ENCODE measurements at places on chromosomes 7 and 10. TPM values are rescaled to one million over a fixed set of nuclear protein-coding genes. Genes with fewer than 3 reads are reported as not detected.

GRCh38 chr10:74335501-74335900, 184.5 kb downstream of the ADK start:
- DNase-seq: peak; percentile 28

DNA sequence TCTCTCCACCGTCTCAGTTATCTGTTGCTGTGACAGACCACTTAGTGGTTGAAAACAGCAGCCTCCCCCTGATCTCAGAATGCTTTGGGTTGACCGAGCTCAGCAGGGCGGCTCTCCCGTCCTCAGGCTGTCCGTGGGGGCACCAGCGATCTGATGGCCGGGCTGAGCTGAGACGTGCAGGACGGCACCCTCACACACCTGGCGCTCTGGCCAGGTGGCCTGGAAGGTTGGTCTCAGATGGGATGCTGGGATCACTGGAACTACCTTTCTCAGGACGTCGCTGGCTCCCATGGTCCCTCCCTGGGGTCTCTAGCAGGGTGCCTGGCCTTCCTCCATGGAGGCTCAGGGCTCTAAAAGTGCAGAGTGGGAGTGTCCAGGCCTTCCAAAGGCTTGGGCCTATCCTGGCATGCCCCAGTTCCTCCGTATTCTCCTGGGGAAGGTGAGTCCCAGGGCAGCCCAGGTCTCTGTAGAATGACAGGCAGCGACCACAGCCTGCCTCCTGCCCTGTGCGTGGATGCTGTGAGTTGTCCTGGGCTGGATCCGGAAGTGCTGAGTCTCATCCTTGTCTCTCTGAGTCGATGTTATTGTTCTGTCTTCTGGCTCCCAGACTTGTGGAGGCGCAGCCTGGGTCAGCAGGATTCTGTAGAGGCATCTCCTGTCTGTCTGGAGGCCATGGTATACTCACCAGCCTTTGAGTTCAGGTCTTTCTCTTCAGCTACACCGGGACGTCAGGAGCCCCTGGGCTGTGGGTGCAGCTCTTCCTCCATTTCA, 12.2 kb upstream of the PWWP2B start:
- no peak for DNase-seq

DNA sequence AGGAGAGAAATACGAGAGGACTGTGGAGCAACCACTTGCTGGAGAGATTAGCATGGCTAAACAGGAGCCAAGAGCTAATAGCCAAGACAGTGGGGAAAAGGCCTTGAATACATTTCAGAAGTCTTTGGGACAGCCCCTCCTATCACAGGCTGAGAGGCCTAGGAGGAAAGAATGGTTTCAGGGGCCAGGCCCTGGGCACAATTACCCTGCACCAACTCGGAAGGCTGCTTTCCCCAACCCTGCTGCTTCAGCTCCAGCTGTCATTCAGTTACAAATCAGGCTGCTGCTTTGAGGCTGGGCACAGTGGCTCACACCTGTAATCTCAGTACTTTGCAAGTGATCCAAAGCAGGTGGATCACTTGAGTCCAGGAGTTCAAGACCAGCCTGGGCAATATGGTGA, 32.0 kb upstream of the SLC35G1 start:
- DNase-seq: no peak

The SLC29A3 gene
- 2.2 TPM for total RNA-seq

The CALCR gene
- total RNA-seq: under 0.01 TPM

The TIMM23B gene
- total RNA-seq: 20.7 TPM

DNA sequence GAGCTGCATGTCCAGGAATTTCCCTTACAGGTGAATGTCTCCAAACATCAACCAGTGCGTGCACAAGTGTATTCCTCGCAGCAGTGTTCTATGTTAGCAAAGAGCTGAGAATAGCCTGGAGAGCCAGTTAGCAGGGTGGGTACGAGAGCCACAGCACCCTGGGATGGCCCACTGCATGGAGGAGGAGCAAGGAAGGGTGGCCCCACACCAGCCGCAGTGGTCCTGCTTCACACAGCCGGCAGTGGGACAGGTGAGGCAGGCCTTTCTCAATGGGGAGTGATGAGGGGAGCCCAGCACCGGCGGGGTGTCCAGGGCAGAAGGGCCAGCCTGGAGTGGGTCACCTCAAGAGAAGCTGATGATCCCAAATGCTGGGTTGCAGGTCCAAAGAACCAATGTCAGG, 240.7 kb downstream of the TCERG1L start:
- no peak for DNase-seq

GRCh38 chr10:132303361-132304115, 4.2 kb downstream of the STK32C start:
- no peak for DNase-seq

GRCh38 chr10:63252095-63252762, 119.1 kb downstream of the NRBF2 start:
- no peak for DNase-seq

GRCh38 chr7:55794527-55794926, 68.0 kb downstream of the SEPTIN14 start:
- DNase-seq: no peak

GRCh38 chr10:85105614-85106255, 777.3 kb downstream of the CCSER2 start:
- DNase-seq: no peak

The TNS3 gene
- 202 TPM for total RNA-seq

The TMEM139 gene
- not detected for total RNA-seq

GRCh38 chr7:140308060-140308459, 90.3 kb downstream of the SLC37A3 start:
- no peak for DNase-seq

DNA sequence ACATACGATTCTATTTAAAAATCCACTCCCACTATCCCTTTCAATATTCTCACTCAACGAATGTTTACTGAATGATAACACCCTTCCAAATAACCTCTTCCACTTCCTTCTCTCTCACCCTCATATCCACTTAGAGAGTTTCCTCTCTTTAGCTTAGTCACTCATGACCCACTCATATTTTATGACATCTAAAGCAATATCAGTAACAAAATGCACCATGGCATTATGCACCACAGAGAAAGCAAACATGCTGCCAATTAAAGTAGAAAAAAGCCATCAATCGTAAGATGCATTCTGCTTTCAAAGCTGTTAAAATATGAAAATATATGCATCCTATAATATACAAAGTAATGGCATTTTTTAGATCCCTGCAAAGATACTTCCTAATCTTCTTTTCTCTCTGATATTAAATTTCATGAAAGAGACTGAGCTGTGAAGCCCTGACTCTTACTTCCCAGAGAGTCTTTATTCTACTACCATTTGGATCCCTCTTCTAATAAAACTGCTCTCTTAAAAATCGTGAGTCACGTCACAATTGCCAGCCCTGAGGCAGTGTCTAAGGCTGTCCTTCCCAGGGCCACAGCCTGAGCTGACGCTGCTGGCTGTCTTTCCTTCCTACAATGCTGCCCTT, 283.0 kb upstream of the KLF6 start:
- DNase-seq: no peak

DNA sequence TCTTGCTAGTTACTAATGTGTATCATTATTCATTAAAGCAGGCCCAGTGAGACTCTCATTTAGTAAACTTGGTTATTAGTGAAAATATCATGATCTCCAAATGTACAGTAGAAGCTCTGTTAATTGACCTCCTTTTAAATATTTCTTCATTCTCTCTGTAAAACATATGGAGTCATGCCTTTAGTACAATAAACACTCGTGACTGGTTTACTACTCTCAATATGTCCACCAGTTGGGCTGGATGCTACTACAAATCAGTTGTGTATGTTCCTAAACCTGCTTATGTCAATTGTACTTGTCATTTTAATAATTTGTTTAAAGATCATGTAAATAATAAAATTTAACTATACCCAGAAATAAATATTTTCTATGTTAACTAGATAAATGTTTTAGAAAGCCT, 68.6 kb upstream of the COMTD1 start:
- DNase-seq: no peak

The PNLIPRP3 gene
- total RNA-seq: not detected

- DNase-seq: no peak
Measured at GRCh38 chr7:113368256-113368655, 249.9 kb upstream of the SMIM30 start.

GRCh38 chr7:134856091-134856490, 76.7 kb downstream of the CALD1 start:
- DNase-seq: peak; percentile 67

- no peak for DNase-seq
Measured at GRCh38 chr7:150946421-150947240, 31.5 kb downstream of the KCNH2 start.

The SAMD9L gene
- 18.0 TPM for total RNA-seq

The COL13A1 gene
- total RNA-seq: 3.5 TPM

- DNase-seq: peak; percentile 83
Measured at GRCh38 chr7:92691578-92691977, 101.4 kb upstream of the FAM133B start.

The GJD4 gene
- not detected for total RNA-seq

The EIF5AL1 gene
- 0.86 TPM for total RNA-seq

DNA sequence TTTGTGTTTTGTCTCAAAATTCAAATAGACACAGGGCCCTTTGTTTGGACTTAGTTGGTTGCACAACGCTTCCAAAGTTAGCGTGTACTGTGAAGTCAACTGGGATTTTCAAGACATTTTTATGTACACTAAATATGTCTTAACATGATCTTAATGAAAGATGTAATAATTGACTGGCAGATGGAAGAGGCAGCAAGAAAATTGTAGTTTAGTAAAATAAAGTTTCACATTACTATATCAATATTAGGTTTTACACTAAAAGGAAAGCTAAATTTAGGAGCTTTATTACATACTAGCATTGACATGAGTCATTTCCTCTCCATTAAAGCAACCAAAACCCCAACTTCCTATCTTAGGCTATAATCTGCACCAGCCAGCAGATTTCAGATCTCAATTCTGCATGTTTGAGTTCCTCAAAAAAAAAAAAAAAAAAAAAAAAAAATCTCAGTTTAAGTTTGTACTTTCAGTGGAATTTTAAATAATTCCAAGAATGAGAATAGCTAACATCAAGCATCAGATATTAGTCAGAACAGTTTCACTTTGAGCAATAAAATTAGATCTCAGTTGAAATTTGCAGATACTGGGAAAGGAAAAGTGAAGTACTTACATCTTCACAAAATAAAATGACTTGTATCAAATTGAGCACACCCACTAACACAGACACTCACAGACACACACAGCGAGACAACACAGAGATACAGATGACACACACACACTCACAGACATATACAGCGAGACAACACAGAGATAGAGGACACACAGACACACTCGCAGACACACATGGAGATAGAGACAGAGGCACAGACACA, 346.6 kb upstream of the KLF6 start:
- peak; percentile 90 for DNase-seq

GRCh38 chr7:96663457-96663856, 46.2 kb downstream of the SEM1 start:
- DNase-seq: no peak

DNA sequence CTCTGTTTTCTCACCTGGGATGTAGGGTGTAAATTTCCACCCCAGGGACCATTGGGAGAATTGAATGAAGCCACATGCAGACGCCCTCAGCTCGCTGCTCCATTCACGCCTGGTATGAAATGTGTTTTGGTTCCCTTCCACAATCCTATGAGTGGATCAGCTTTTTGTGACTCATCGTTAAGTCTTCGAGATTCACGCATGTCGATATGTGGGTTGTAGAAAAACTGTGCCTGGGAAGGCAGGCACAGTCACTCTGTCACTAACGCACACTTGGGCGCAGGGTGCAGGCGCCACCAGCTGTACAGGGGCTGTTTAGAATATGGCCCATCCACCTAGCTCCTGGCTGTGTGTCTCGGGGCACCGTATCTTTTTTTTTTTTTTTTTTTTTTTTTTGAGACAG, 64.2 kb upstream of the SH2B2 start:
- DNase-seq: no peak

- DNase-seq: peak; percentile 63
Measured at GRCh38 chr7:77409739-77410547, 6.2 kb downstream of the GSAP start.
